ENCODE measurements at places on chromosomes 13 and 19.
A peak's percentile ranks its signal among the peaks of the same experiment; 100 is the strongest.

- no peak for DNase-seq
Observed at GRCh38 chr13:32941368-32941767, 74.9 kb upstream of the KL start.

DNA sequence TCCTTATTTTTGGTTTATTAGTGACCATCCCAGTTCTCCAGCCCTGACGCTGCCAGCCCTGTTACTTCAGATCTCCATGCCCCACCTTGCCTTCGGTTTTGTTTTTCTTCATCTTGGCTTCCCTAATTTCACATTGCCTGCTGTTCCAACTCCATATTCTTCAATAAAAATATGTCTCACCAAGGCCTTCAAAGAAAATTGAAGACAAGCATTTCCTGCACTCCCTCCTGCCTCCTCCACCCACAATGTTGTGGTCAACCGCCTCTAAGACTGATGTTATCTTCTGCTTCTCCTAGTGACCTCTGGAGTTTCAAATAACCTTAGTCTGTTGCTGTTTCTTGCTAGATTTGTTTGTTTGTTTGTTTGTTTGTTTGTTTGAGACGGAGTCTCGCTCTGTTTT is 14.6 kb downstream of the PLD3 start:
- DNase-seq, result no peak

DNA sequence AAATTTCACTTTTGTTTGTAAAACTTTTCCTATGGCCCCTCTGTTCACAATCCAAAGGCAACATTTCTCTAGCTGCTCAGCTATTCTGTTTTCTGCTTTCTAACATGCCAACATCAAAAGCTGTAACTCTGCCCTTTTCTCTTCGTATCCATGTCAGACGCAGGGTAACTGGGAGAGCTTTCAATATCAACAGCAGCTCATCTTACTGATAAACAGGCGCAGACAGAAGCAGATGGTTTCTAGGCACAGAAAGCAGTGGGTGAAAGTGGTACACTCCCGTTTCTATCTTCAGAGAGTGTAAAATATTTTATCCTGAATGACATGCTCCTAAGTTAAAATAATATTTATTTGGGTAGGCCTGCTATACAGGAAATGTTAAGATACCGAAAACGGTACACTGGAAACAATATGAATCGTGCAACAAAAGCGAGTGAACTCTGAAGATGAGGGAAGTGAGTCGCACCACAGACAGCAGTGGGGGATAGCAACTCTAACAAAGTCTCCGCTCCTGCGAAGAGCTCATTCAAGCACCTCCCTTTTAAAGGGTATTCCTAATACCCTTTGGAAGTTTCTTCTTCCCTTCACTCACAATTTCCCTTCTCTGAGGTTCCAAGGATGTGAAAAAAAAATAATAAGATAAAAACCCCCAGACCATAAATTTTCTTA is 798.3 kb downstream of the GPC5 start:
- no peak for DNase-seq

GRCh38 chr19:29685326-29685725 is 20.1 kb downstream of the PLEKHF1 start:
- DNase-seq, result no peak

- DNase-seq, result no peak
Observed at GRCh38 chr13:42876270-42876714, 94.9 kb downstream of the FAM216B start.

- DNase-seq, result no peak
Observed at GRCh38 chr19:6343462-6343861, 10.1 kb upstream of the ACER1 start.

DNA sequence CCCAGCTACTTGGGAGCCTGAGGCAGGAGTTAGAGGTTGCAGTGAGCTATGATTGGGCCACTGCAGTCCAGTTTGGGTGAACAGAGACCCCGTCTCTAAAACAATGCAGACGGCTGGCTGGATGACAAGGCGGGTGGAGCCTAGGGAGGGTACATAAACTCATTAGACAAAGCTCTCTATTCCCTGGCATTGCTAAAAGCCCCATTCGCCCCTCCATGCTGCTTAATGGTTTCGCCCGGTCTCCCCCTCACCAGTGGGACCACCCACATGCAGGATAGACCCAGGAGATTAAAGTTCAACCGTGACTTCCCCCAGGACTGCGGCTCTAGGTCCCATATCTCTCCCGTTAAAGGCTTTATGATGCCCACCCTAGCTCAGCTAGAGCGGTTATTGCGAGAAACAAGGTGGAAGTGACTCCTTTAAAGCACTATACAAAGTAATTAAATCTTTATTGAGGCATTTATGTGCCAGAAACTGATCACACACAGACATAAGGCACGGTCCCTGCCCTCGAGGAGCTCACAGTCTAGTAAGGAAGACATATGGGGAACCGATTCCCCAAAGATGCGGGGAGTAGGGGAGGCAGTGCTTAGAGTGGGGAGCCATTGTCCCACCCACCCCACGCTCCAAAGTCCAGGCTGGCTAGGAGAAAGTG is 4.9 kb downstream of the LYPD3 start:
- DNase-seq, result no peak

DNA sequence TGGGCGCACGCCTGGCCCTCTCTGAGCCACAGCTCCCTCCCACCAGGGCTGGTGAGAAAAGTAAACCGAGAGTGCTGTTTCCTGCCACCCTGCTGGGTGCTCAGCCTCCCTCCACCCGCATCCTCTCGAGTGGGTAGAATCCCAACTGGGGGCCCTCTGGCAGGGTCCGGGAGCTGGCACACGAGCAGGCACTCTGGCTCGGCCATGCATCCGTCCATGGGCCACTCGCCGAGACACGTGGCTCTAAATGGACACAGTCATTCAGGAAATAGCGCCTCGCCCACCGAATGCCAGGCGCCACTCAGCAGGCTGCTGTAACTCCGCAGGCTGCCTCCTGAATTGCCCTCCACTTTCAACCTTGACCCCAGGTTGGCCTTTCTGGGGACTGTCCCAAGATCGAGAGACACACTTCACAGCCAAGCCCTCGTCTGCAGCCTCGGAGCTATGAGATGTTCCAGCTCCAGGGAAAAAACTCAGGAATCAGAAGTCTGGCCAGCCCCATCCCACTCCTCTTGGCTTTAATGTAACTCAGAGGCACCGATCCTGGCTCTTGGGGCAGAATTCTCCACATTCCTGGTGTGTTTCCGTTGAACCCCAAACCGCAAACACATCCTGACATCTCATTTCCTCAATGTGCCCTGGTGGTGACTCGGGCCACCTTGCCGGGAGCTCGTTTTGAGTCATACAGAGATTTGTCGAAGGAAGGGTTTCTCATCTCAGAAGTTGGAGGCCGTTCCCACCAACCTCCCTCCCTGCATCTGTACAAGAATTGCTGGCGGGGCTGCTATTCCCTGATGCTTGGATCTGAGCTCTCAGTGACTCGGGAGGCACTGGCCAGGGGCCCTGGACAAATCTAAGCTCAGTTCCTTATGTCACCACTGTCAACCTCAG is 14.1 kb downstream of the KLF2 start:
- peak; percentile 88 for DNase-seq

DNA sequence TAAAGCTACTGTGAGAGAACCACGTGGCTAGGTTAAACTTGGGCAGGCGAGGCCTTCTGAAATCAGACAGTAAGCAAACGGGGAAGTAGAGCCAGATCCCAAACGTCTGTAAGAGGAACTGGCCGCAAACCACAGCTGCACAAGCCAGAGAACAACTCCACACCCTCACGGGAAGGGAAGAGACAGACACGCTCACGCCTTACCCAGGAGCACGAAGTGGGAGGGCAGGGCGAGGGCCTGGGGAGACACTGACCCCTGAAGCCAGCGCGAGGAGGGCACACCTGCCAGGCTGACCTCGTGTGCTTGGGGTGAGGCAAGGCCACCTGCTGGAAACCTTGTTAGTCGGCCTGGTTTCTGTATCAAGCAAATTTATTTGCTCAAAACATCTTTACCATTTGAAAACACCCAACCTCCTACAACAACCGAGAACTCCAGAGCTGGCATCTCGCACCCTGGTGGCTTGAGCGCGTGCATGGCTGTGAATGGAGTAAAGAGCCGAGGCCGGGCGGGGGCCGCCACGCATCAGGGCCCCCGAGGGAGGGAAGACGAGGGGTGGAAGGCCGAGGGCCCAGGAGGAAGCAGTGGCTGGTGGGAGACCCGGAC is 7.3 kb downstream of the POLR2E start:
- no peak for DNase-seq

DNA sequence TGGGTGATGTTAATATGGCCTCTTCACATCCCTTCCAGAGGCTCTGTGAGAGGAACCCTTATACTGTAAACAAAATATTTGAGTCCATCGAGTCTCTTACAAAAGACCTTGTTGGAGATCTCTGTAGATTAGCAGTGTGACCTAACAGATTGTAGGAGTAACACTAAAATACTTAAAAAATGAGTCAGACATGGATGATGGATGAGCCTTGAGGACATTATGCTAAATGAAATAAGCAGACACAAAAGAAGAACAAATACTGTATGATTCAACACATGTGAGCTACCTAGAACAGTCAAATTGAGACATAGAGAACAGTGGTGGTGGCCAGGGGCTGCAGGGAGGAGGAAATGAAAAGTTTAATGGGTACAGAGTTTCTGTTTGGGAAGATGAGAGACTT is 152.2 kb upstream of the UBL3 start:
- DNase-seq, result peak; percentile 64

DNA sequence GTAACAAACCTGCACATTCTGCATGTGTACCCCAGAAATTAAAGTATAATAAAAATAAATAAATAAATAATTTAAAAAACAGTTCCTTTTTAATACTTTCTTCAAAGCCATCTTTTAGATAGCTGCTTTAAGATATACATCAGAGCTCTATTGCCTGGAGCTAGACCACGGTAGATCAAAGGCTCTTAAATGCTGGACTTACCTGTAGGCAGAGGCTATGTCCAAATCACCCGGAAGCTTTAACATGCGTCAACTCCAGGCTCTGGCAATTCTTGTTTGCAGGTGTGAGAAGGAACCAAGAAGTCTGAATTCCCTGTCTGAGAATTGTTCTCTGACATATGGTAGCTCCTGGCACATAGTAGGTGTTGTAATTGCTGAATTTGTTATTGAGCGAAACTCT is 1.6 kb upstream of the METTL21C start:
- DNase-seq, result no peak

DNA sequence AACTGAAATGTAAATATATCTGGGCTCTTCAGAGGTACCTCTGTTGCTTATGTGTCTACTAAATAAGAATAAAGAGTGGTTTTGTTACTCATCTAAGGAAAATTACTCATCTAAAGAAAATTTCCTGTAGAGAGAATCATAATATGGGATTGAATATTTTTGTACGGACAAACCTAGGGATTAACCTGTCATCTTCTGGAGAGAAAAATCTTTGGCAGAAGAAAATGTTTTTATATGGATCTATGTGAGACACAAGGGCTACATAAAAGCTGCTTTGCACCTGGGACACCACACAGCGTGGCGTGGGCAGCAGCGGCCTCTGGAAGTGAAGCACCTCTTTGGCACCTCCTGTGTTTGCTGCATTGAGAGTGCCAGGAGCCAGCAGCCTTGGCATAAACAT is 242.9 kb upstream of the DACH1 start:
- DNase-seq, result no peak

GRCh38 chr19:752652-753517 is 2.0 kb downstream of the MISP start:
- peak; percentile 56 for DNase-seq

GRCh38 chr13:93249364-93250306 is 23.0 kb downstream of the GPC6 start:
- DNase-seq, result peak; percentile 72

GRCh38 chr13:40626561-40626960 is 39.9 kb downstream of the FOXO1 start:
- DNase-seq, result no peak

- DNase-seq, result no peak
Observed at GRCh38 chr13:114019367-114019766, 45.5 kb upstream of the C13orf46 start.

DNA sequence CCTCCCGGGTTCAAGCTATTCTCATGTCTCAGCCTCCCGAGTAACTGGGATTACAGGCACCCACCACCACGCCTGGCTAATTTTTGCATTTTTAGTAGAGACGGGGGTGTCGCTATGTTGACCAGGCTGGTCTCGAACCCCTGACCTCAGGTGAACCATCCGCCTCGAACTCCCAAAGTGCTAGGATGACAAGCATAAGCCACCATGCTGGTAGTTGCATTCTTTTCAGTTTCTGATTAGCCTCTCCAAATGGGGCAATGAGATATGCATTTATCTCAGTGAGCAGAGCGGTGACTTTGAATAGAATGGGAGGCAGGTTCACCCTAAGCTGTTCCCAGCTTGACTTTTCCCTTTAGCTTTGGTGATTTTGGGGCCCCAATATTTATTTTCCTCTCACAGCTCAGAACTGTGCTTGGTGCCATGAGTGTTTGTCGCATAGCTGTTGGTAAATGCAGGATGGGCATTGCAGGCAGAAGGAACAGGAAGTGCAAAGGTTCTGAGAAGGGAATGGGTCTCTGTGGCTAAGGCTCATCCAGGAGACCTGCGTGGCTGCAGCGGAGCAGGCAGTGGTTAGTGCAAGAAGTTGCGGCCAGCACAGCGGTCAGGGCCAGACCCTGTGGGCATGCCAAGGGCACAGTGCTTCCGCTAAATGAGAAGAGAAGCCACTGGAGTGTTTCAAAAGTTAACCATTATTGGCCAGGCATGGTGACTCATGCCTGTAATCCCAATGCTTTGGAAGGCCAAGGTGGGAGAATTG is 20.7 kb downstream of the LYPD3 start:
- no peak for DNase-seq

GRCh38 chr19:45306040-45306439 is 16.6 kb downstream of the CKM start:
- no peak for DNase-seq

- peak; percentile 21 for DNase-seq
Observed at GRCh38 chr13:26300140-26300539, 46.2 kb downstream of the CDK8 start.

Measured in fibroblast of skin of left quadriceps (primary cell).